Stomach (tissue), 19 donors: ENCODE measurements at places on chromosomes 2 and 18. TPM values are rescaled to one million over a fixed set of nuclear protein-coding genes. Genes with fewer than 3 reads are reported as not detected.
A peak's percentile ranks its signal among the peaks of the same experiment; 100 is the strongest.

DNA sequence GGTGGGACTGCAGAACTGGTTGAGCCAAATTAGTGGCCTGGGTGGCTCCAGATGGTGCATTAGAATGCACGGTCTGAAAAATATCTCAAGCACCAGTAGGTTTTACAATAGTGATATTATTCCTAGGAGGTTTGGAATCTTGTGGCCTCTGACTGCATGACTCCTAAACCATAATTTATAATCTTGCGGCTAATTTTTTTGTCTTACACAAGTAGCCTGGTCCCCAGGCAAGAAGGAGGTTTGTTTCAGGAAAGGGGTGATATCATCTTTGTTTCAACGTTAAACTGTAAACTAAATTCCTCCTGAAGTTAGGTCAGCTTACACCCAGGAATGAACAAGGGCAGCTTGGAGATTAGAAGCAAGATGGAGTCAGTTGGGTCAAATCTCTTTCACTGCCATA lies 98.9 kb upstream of the ARL4C start:
- DNase-seq: no peak

DNA sequence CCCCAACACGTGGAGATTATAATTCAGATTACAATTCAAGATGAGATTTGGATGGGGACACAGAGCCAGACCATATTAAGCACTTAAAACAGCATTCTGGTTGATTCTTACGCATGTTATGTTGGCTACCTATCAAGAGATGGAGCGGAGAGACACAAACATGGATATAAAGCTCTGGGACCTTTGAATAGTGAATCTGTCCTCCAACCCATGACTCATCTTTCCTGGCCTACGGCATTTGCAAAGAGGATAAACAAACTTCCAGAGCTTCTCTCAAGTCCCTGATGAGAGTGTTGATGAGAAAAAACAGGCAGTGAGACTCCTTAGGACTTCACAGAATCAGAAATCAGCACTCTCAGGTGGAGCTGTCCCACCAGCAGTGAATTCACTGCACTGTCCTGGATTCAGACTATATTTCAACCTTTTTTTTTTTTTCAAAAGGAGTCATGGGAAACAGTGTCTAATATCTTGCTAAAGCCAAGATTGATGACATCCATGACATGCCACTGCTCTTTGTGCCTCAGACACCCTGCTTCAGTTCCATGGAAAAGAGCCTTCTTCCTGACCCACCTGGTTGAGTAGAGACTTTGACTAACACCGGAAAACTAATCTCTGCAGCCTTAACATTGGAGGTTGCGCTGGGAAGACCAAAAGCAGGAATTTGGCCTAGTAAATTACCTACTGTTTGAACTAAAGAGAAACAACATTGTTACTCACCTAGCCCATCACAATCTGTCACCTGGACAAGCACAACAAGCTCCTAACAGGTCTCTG lies 62.1 kb upstream of the NPAS2 start:
- peak; percentile 59 for DNase-seq

- DNase-seq: no peak
Observed at GRCh38 chr2:47002480-47003381, 87.1 kb upstream of the MCFD2 start.

- no peak for DNase-seq
Observed at GRCh38 chr18:50879302-50880118, 592 bp downstream of the ME2 start.

DNA sequence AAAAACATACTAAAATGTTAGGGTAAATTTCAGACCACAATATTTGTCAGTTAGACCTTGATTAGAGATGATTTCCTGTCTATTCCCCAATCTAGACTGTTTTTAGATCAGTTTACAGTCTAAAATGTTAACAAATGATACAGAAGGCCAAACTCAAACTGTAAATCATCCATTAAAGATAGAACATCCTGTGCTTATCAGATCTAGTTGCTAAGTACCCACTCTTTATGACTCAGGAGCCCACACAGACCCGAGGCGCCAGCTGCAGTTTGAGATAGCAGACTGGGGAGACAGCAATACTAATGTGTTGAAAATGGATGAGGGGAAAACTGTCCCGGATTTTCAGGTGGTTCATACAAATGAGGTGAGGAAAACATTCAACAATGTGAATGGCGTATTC lies 113.3 kb downstream of the SCG2 start:
- DNase-seq: no peak

- no peak for DNase-seq
Observed at GRCh38 chr2:191917967-191918651, 71.2 kb upstream of the CAVIN2 start.

- no peak for DNase-seq
Observed at GRCh38 chr2:58158481-58158880, 82.6 kb downstream of the FANCL start.

- no peak for DNase-seq
Observed at GRCh38 chr2:177058747-177059146, 153.8 kb upstream of the HNRNPA3 start.

DNA sequence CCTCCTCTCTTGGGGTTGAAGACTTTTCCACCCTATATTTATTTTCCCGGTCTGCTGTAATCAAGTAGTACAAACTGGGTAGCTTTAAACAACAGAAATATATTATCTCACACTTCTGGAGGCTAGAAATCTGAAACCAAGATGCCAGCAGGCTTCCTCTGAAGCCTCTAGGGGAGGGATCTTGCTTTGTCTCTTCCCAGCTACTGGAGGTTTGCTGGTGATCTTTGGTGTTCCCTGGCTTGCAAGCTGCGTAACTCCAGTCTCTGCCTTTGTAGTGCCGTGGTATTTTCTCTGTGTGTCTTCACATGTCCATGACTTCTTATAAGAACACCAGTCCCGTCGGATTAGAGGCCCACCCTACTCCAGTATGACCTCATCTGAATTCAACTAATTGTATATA lies 44.4 kb downstream of the MYO3B start:
- DNase-seq: no peak

DNA sequence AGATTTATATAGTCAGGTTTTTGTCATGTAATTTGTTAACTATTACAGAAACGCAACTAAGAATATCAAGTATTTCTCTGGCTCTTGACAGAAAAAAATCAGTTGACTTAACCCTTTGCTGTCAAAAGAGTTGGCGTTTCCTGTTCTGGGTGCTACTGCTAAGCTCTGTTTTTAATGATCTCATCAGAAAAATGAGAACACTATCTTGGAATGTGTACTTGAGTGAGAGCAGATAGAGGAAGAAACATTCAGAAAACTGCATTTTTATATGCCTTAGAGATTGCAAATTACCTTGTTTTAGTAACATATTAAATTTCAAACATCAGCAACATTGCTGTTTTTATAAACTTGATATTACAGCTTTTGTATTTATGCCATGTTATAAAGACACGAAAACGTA lies 297.9 kb downstream of the RDH14 start:
- DNase-seq: no peak

GRCh38 chr2:207983641-207984042 lies 41.7 kb downstream of the PLEKHM3 start:
- no peak for DNase-seq

DNA sequence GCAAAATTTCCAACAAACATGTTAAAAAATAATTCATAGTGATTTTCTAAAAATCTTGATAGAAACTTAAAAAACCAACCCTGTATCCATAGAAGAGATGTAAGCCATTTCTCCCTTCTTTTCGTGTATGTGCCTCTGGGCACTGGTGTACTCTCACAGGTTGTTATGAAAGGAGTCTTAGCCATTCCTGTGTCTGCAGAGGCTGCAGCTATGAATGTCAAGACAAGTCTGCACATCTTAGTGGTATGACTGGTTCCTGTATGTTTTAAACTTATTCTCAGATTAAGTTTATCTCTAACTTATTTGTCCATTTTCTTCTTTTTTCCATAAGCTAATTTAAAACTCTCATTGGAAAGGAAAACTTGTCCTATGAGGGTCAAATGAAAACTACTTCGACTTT lies 84.0 kb downstream of the DPP4 start:
- no peak for DNase-seq

GRCh38 chr18:77135339-77136075 lies 2.9 kb upstream of the MBP start:
- no peak for DNase-seq

- DNase-seq: no peak
Observed at GRCh38 chr2:3317277-3317685, 60.3 kb downstream of the EIPR1 start.

DNA sequence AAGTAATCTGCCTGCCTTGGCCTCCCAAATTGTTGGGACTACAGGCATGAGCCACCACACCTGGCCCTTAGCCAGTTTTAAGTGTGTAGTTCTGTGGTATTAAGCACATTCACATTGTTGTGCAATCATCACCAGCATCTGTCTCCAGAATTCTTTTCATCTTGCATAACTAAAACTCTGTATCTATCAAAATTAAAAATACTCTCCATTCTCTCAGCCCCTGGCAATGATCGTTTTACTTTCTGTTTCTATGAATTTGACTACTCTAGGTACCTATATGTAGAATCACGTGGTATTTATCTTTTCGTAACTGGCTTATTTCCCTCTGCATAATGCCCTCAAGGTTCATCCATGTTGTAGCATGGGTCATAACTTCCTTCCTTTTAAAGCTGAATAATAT lies 45.5 kb upstream of the CAVIN2 start:
- no peak for DNase-seq

DNA sequence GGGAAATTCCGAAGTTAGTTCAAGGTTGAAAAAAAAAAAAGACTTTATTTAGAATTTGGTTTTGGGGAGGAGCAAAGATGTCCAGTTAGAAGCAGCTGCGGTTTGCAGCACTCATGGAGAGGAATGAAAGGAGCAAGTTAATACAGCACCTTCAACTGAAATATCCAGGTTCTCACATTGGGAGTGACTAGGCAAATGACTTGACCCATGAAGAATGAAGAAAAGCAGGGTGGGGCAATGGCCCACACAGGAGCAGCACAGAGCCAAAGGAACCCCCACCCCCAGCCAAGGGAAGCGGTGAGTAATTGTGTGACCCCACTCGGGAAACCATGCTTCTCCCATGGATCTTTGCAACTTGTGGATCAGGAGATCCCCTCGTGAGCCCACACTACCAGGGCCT lies 32.8 kb downstream of the ZNF892 start:
- no peak for DNase-seq

DNA sequence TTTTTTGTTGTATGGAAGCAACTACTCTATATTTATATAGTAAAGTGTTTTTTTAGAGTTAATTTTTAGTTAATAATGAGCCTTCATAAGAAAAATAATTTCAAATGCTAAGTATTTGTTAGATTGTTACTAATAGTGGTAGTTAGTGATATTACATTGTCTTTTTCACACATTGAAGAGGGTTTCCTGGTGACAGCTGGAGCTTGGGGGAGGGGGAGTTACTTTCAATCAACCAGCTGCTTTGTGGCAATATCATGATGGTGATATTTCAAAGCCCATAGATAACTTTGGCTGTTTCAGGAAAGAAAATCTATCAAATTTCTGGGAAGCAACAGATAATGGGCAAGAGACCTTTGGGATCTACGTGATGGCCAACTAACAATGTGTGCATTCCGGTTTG lies 4.1 kb downstream of the RHBDD1 start:
- DNase-seq: no peak

- DNase-seq: no peak
Observed at GRCh38 chr2:69188182-69188900, 175.4 kb downstream of the ANTXR1 start.

DNA sequence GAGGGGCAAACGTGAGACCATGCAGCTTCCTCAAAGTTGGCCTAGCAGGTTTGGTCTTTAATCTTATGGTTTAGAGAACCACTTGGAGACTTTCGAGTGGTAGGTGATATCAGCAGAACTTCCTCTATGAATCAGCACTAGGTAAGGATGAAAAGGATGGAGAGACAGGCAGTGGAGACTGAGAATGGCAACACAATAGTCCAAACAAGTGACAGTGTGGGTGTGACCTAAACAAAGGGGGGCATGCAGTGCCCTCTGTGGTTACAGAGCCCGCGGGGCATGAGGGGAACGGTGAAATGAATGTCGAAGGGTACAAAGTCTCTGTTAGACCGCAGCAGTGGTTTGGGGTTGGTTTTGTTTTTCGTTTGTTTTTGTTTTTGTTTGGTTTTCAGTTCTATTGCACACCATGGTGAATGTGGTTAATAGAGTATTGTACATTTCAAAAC lies 143.9 kb downstream of the L3MBTL4 start:
- DNase-seq: no peak

DNA sequence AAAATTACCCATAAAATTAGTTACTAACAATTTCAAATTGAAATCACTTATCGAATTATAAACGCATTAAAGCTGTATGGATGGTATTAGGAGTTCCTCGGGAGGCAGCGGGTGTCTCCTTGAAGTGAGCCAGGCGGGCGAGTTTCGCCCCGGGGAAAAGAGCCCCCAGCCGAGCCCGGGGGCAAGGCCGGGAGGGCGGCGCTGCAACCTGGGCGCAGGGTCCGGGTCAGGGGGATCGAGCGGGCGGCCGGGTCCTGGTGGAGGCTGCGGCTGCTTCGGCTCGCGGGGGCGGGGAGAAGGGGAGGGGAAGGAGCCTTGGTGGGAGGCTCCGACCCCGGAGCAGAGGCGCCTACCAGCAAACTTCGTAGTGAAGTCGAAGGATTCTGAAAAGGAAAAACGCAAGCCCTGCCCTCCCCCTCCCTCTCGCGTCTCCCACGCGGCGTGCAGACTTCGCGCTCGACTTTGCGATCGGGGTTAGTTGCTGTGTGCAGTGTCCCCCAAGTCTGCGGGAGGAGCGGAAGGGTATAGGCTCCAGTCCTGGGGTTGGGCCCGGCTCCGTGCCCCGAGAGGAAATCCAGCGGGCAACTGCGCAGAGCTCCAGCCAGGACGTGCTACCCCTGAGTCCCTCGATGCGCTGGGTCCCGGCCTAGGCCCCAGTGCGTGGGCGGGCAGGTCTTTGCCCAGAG lies 140.8 kb downstream of the MEIS1 start:
- peak; percentile 89 for DNase-seq

GRCh38 chr2:48414980-48415835 lies 114.7 kb upstream of the STON1 start:
- peak; percentile 38 for DNase-seq

DNA sequence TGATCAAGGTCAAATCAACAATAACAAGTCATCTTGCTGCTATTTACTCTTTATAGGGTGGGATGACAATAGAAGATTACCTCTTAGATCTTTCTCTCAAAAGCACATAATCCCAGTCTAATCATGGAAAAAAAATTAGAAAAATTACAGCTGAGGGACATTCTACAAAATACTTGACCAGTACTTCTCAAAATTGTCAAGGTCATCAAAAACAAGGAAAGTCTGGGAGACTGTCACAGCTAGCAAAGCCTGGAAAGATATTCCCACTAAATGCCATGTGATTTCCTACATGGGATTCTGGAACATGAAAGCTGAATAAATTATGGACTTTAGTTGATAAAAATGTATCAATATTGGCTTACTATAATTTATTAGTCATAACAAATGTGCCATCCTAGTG lies 276.2 kb downstream of the RNF144A start:
- DNase-seq: no peak

- no peak for DNase-seq
Observed at GRCh38 chr2:45637440-45637839, 14.0 kb upstream of the PRKCE start.

SAG gene
- total RNA-seq: not detected

GAREM1 gene
- 56.6 TPM for total RNA-seq

RND3 gene
- 24.6 TPM for total RNA-seq

SPDYA gene
- 7.1 TPM for total RNA-seq

CFC1 gene
- total RNA-seq: not detected

VIT gene
- not detected for total RNA-seq

ZAP70 gene
- 3.3 TPM for total RNA-seq

CLHC1 gene
- 1.9 TPM for total RNA-seq

IL1A gene
- total RNA-seq: not detected

NTSR2 gene
- total RNA-seq: not detected

LRRTM1 gene
- total RNA-seq: not detected

CNGA3 gene
- 1.1 TPM for total RNA-seq

DLX1 gene
- not detected for total RNA-seq

MOGAT1 gene
- not detected for total RNA-seq

ADRA2B gene
- 2.9 TPM for total RNA-seq

CFAP53 gene
- total RNA-seq: 4.1 TPM

DQX1 gene
- total RNA-seq: 6.6 TPM
